ENCODE measurements at places on chromosomes 2 and 18.
A peak's percentile ranks its signal among the peaks of the same experiment; 100 is the strongest.

- DNase-seq: no peak
These were observed 74.8 kb downstream of the VAPA start for GRCh38 chr18:9988665-9989064.

DNA sequence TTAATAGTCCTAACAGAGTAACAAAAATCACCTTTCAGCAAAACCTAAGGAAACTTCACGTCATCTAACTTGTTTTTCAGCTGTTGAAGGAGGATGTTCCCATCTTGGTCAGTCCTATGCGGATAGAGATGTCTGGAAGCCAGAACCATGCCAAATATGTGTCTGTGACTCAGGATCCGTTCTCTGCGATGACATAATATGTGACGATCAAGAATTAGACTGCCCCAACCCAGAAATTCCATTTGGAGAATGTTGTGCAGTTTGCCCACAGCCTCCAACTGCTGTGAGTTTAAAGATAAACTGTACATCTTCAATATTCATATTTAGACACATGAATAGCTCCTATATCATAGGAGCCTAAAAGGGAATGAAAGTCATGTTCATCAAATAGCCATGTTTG lies 10.5 kb downstream of the COL3A1 start:
- DNase-seq: no peak

DNA sequence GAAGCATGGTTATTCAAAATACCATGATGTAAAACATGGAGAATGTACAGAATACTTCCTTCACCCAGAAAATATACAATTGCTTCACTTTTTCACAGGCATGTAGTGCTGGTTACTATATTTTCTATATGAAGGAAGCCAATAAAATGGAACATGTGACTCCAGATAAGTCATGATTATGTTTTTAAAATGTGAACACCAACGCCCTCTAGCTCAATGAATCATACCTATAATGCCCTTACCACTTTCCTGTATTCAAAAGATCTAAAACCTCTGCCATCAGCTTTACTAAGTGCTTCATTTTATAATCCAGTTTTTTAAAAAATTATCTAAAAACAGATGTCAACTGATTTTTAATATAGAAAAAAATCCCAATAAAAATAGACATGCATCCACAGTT lies 59.9 kb downstream of the SMAD2 start:
- no peak for DNase-seq

DNA sequence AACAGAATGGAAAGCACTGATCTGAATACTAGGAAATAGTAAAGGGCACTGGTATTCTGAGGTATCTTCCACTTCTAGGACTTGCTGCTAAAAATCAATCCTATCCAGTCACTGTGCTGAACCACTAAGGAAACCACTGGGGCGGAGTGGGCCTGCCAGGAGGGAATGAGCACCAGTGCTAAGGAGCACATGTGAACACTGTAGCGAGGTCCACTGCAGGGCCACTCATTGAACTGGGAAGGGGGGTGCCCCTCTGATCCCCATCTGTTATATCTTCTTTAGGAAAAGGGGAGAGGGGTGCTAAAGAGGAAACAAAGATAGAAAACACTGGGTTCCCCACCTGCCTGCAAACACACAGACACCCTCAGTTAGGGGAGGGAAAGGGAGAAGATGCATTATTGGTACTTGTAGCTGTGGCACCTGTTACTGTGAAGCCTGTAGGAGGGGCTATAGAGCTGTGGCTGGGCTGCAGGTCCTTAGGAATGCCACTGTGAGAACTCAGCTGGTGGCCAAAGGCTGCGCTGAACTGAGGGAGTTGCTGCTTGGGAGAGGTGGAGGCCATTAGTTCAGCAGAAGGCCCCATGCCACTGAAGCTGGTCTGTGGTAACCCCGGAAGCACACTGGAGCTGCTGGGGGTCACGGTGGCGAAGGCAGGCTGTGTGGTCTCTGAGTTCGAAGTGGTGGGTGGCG lies 81.8 kb downstream of the INO80D start:
- DNase-seq: no peak

DNA sequence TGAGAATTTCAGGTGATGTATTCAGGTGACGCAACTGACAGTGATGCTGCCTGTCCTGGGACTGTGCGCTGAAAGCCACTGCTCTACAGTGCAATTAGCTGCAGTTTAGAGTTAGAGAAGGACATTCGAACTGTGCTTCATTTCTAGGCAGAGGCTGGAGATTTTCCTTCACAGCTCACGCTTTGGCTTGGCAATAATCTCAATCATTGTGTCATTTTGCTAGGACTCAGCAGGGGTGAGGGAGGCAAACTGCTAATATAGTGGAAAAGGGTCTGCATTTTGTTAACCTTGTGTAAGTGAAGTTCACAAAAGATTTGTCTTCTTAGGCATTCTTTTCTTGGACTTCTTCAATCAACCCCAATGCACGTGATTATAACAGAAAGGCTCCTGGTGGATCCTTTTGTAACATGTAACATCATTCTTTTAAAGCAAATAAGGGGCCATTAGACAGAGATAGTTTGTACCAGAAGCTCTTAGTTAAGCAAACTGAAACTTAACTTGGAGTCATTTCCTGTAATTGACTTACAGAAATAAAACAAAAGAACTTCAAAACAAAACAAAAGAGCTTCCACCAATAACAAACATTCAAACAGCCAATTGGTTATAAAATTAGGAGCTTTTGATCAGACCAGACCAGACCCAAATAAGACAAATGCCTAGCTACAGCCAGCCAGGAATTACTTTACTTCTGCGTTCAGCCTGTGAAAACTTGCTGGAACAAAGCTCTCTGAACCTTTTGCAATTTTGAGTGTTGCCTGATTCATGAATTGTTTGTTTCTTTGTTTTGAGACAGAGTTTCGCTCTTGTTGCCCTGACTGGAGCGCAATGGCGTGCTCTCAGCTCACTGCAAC lies 1376.3 kb upstream of the CELF4 start:
- DNase-seq: no peak

DNA sequence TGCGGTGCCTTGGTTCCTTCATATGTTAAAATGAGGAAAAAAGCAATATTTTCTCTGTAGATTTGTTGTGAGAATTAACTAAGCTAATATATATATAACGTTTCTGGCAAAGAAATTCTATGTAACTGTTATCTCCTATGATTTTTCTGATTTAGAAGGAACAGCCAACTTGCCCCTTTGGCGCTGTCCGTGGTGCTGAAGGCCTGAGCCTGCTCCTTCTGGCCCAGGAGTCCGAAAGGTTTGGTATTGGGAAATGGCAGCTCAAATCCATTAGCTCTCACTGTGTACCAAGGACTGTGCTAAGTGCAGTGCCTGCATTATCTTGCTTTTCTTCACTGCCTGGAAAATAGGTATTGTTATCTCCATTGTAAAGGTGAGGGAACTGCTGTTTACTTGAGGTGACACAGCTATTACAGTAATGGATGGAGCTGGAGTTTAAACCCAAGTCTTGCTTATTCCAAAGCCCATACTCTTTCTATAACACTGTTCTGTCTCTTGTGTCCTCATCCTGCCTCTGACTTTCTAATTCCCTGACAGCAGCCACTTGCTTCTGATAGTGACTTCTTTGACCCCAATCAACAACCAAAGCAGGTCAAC lies 52.2 kb downstream of the C1QL2 start:
- DNase-seq: peak; percentile 6

GRCh38 chr2:149470046-149470445 lies 117.5 kb downstream of the MMADHC start:
- DNase-seq: no peak

- no peak for DNase-seq
These were observed 740.3 kb upstream of the RAB6C start for GRCh38 chr2:129239141-129239540.

GRCh38 chr2:230713331-230714135 lies 891 bp downstream of the CAB39 start:
- DNase-seq: peak; percentile 47

DNA sequence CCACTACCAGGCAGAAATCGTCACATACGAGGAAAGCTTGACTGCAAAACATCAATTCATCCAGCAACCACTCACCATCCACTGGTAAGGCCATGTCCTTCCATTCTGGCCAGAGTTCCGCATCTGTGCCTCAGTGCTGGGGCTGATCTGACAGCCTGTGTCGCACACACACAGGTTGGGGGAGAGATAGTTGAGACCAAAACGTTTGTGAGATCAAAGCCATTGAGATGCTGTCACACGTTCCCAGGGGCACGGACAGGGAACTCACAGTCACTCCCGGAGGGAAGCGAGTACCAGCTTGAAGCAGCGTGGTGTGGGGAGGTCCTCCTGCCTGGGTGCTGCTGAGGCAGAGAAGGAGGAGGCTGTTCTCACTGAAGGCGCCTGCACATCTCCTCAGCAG lies 458.5 kb upstream of the SALL3 start:
- DNase-seq: no peak

- no peak for DNase-seq
These were observed 57.3 kb downstream of the GTF2A1L start for GRCh38 chr2:48674933-48675332.
